ENCODE measurements at places on chromosomes 2 and 18.

GRCh38 chr2:102758439-102758838 lies 3.4 kb upstream of the TMEM182 start:
- no peak for DNase-seq

- DNase-seq: no peak
Measured at GRCh38 chr2:174080672-174081121, 115.5 kb upstream of the SP3 start.

DNA sequence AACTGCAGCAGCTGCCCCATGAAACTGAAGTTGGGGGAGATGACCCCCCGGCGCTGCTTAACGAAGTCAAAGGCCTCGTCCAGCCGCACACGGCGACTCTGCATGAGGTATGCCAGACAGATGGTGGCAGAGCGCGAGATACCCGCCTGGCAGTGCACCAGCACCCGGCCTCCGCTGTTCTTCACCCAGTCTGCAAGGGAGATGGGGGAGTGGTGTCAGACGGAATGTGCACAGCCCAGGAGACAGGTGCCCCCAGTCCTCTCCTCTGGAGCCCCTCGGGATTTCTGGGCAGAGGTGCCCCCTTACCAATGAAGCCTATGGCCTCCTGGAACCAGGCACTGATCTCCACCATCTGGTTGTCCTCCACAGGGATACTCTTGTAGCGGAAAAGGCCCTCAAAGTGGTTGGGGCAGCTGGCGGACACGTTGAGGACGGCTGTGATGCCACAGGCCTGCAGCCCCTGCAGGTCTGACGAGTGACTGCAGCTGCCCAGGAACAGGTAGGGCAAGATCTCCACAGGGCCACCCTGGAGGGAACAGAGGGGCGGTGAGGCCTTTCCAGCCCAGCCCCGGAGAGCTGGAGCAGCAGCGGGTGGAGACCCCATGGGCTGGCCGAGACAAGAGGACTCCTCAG lies 1.3 kb downstream of the DUSP2 start:
- DNase-seq: no peak

GRCh38 chr2:44098891-44099290 lies 69.8 kb upstream of the PPM1B start:
- DNase-seq: no peak

GRCh38 chr18:78892721-78893120 lies 86.9 kb upstream of the SALL3 start:
- DNase-seq: no peak

DNA sequence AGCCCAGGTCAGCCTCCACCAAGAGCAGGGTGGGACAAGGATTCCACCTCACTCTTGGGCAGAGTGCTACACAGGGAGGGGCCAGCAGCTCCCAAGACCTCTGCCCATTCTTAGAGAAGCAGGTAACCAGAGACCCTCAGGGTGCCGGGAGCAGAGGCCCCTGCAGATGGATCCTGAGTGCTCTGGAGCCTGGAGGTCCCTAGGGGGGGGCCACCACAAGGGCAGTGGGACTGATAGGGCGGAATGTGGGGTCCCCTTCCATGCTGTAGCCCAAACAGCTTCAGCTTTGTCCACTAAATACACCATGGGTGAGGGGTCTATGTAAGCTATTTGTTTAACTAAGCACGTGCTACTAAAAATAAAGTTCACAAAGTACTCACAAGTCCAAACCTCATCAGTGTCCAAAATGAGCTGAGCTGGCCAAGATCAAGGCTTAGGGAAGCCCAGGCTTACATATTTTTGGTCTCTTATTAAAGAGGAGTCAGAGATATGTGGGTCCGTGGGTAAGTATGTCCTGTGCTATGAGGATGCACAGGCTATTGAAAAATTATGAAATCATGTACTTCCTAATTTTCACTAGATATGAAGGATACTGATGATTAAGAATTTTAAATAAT lies 21.5 kb upstream of the GPC1 start:
- no peak for DNase-seq

- no peak for DNase-seq
Measured at GRCh38 chr2:181678861-181679543, 1.3 kb downstream of the NEUROD1 start.

- DNase-seq: no peak
Measured at GRCh38 chr2:23128684-23129292, 256.2 kb upstream of the KLHL29 start.

GRCh38 chr2:29587402-29588190 lies 333.8 kb downstream of the ALK start:
- peak; percentile 54 for DNase-seq

DNA sequence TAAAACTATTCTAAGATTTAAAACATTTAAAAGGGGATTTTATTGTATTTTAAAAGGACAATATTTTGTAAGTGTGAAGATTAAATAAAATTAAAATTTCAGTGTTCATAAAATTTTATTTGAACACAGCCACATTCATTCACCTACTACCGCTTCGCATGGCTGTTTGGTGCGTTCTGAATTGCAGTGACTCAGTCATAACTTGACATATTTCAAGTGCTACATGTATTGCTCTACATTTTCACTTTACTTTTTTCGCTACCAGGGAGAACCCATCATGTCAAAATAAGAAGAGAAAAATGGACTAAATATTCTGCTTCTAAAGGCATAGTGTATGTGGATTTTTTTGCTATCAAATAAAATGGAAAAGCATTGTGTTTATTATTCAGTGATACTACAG lies 8.7 kb downstream of the PTH2R start:
- no peak for DNase-seq

DNA sequence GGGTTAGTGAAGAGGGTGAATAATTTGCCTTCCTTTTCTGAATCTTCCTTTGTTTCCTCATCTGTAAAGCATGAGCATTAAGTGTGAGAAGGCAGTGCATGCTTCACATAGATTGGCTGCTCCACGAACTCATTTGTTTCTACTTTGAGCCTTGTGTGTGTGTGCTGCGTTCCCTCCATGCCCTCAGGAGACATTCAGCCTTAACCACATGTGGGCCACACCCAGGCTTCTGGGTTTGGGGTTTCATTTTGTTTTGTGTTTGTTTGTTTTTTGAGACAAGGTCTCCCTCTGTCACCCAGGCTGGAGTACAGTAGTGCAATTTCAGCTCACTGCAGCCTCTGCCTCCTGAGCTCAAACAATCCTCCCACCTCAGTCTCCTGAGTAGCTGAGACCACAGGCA lies 843.3 kb downstream of the GALR1 start:
- no peak for DNase-seq

DNA sequence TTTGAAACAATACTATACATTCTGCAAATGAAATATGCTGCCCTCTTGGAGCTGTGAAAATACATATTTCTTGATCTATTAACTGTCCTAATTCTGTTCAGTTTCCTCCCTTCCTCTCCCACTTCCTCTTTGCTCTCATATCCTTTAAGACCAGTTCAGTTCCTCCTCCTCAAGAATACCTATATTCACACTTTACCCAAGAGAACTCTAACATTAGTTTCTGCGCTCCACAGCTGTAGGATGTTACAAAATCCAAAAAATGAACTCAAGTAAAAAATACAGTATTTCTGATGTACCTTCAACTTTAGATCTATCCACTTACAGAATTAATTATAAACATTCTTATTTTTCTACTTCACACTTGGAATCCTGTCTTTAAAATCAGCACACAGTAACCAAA lies 5.4 kb downstream of the ITSN2 start:
- DNase-seq: no peak

- peak; percentile 96 for DNase-seq
Measured at GRCh38 chr2:33291278-33292013, 185.0 kb upstream of the RASGRP3 start.

- peak; percentile 26 for DNase-seq
Measured at GRCh38 chr2:123958011-123958410, 67.1 kb upstream of the CNTNAP5 start.

DNA sequence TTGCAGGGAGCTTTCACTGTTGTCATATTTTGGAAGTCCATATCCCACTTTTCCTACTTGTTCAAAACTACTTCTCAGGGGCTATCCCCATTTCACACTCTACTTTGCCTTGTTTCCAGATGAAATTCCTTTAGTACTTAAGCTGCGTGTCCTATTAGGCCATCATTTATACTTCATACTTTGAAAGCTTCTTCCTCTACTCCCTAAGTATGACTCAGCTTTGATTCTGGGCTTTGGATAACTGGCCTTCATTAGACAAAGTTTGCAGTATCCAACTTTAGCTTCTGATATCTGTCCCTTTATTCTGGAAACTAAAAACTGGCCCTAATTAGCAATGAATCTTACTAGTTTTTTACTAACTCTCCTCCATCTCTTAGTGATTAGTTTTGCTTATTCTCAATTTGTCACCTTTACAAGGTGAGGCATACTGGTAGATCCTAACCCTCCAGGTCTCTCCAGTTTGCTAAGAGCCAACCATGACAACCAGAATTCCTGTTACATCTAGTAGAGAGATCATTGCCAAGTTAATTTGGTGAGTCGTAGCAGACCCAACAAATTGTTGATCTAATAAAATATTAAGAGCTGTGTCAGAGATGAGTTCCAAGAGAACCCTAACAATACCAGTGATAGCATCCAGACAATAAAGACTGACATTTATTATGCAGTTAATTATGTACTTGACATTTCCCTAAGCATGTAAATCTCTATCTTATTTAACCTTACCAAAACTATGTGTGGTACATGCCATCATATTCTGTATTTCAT lies 31.2 kb upstream of the ITGAV start:
- DNase-seq: peak; percentile 41

Measured in bronchial epithelial cell (primary cell).